Stimulated activated CD8-positive, alpha-beta memory T cell treated with anti-CD3 and anti-CD28 coated beads, Interleukin-15, amount 100 ng/mL, for 48 hours (primary cell): ENCODE measurements at places on chromosomes 1 and 21.

DNA sequence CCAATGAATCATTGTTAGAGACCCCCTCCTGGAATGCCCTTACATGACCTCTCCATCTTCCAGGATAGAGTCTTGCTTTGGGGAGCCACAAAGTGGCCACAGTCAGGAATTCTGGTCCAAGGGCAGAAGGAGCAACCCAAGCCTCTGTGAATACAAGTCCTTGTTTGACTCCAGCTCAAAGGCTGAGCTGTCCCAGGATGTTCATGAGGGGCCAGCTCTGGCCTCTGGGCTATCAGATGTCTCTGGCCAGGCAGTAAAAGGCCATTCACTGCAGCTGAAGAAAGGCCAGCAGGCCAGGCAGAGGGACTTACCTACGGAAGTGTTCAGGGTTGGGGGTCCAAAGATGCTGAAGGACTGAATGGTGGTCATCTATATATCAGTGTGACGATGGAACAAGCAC lies 98.3 kb upstream of the IPO9 start:
- no peak for DNase-seq

- DNase-seq, result no peak
Observed at GRCh38 chr1:234683861-234684632, 74.1 kb upstream of the IRF2BP2 start.

DNA sequence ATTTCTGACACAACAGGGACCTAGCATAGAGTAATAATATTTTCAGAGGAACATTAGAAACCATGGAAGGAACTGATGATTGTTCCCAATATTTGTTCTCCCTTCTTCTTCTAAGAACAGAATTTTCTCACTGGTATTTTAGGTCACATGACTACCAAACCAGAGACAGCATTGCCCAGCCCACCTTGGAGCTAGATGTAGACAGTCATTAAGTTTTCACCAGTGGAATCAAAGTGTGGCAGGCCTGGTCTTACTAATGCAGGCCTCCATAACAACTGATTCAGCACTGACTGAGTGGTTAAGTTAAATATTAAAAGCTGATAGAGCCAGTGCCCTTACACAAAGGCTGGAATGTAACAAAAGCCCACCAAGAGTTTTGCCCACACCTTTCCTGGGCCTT lies 244.4 kb downstream of the ZNF648 start:
- no peak for DNase-seq

- no peak for DNase-seq
Observed at GRCh38 chr21:31218830-31219608, 125.0 kb downstream of the TIAM1 start.

DNA sequence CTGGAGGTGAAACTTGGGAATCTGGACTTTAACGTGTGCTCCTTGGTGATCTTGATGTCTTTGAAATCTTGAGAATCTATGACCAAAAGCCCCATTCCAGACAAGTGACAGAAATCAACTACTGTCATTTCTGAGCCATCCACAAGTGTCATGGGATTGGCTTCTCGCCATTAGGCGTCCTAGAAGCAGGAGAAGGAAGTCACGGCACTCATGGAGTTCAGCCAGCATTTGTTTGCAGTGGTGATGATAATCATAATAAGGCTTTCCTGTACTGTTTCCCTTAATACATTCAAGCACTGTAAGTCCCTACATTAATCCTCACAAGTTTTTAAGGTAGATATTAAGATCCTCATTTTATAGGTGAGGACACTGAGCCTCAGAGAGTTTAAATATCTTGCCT lies 11.9 kb downstream of the F5 start:
- no peak for DNase-seq

- DNase-seq, result no peak
Observed at GRCh38 chr1:201359873-201360210, 17.6 kb downstream of the TNNT2 start.

DNA sequence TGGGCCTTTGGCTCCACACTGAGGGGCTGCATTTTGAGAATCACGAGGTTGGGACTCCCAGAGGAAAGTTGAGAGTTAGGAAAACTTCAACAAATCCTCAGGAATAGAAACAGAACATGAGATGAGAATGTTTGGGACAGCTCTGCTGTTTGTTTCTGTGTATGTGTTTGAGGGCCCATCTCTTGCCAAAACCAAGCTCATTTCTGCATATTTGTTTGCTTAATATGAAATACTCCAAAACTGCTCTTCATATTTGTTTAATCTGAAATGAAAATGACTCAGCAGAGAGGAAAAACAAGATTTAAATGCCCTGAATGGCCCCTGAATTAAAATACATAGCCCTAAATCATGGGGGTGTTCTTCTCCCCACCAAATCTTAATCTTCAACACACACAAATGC lies 78.1 kb downstream of the DDR2 start:
- no peak for DNase-seq

DNA sequence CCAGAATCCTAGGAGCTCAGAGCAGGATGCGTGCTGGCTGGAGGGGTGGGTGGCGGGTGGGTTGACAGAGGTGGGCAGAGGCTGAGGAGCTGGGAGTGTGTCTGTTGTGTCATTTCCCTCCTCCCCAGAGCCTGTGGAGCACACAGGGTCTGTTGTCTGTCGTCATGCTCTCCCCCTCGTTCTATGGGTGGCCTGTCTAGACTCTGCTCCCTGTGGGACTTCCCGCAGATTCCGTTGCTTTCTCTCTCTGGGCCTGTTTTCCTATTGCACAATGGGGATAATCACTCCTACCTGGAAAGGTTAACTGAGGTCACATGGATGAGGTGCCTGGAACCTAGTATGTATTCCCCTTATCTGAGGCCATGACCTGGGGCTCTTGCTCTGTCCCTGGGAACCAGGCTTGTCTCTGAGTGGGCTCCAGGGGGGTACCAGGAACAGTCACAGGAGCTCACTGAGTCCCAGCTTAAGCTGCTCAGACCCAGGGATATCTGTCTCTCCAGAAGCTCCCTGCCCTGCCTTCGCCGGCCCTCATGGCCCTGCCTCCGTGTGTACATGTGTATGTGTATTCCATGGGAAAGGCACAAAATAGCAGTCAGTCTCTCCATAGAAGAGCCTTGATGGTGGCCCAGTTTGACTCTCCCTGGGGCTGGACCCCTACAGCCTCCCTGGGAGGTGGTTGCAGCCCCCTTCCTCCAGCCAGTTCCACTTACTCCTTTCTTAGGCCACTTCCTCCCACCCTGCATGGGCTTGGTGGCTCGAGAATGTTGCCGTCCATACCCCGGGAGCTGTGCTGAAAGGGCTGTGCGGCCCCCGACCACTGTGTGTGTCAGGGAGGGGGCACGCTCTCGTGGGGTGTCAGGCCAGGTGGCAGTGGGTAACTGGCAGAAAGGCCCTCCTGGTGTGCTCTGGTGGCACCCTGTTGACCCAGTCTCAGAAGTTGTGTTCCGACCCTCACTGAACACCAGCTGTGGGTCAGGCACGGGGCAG lies 17.9 kb downstream of the PTPRF start:
- no peak for DNase-seq
